ENCODE measurements at places on chromosomes 5 and 9. TPM values are rescaled to one million over a fixed set of nuclear protein-coding genes. Genes with fewer than 3 reads are reported as not detected.

DNA sequence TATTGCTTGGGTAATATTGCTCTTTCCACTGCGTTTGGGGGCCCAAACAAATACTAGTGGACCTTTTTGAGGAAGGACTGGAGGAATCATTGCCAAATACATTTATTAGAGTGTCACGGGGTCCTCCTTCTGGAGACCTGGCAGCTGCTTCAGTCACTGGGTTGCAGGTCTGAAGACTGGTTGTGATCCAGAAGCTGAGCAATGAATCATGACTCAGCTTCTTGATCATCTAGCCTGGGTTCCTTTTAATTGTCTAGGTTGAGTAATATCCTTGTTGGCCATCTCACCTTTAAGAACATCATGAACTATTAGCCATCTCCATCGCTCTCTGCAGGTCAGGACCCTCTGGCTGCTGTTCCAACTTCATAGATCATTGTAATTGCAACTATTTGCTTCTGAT, 15.4 kb upstream of the UBAP1 start:
- no peak for DNase-seq

DNA sequence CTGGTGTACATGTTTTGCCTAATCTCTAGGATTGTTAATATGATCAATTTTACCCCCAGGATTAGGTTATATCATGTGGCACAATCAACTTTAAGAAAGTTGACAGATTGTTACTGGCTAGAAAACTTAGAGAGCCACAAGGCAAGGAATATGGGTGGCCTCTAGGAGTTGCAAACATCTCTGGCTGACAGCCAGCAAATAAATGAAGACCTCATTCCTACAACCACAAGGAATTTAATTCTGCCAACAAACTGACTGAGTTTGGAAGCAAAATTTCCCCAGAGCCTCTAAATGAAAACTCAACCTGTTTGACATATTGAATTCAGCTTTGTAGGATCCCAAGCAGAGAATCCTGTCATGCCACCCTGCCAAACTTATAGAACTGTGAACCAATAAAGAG, 196.4 kb upstream of the PTGER4 start:
- peak; percentile 13 for DNase-seq

DNA sequence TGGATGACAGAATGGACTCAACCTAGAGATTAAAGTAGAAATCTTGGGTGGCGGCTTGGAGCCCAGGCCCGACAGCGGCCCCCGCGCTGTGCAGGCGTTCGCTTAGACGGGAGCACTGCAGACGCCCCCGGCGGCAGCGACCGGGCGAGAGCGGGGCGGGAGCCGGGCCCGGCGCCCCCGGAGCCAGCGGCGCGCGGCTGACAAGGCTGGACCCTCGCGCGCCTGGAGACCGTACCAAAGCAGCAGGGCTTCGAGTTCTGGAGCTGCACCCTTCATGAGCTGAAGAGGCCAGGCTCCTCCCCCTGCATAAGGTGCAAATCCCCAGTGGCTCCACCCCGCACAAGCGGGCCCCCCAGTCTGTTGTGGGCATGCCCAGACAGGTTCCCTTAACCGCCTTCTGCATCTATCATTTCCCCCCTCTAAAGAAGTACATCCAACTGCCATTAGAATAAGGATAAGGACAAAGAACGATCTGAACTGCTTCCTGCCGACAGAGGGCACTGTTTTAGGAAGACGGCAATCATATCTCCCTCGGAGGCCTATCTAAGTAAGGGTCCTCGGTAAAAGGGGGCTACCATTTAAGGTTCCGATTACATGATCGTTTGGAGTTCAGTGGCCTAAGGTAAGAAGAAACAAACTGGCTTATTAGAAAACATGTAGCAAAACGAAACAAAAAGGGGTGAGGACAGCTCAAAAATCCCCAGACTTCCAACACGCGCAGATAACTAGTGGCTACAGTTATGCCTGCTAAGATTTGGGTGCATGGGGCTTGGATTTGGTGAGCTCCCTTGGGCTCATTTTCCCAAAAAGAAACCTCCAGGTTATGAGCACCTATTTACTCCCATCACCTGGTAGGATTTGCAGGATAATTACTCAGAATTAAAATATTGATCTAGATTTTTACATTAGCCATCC, 66.3 kb downstream of the RGMB start:
- peak; percentile 30 for DNase-seq

DNA sequence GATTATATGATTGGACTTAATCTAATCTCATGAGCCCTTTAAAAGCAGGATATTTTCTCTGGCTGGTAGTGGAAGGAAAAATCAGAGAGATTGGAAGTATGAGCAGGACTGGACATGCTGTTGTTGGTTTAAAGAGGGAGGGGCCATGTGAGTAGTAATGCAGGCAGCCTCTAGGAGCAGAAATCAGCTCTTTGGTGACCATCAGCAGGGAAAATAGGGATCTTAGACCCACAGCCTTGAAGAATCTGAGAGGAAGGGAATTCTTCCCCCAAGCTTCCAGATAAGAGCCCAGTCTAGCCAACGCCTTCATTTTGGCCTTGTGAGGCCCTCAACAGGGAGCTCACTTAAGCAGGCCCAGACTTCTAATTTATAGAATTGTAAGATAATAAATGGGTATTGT, 9.5 kb downstream of the SH3GL2 start:
- no peak for DNase-seq

DNA sequence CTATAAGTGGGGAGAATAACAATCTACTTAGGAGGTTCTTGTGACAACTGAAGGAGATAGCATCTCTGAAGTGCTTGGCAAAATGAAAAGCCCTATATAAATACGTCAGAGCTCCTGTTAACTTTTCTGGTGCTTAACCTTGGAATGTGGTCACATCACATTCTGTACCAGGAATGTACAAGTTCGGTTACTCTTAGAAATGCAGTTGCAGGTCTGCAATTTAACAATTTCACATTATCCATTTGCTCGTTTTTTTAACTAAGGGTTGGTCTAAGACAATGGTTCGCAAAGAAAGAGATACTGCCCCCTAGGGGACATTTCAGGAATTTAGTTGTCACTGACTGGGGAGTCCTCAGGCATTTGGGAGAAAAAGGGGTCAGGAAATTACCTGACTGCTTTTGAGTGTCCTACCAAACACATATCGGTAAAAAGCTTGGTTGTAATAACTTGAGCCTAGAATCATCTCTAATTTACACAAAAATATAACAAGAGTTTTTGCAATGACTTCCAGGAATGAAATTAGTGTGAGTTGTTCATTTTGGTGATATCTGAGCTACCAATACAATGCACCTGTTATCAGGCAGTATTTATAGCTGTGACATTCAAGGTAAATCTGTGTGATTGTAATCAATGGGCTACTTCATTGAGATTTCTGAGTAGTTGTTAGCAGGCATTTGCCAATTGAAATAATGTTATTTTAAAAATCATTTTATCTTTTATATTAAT, 5.4 kb upstream of the HBEGF start:
- DNase-seq = peak; percentile 77

- no peak for DNase-seq
These were observed 136.4 kb downstream of the KDM4C start for GRCh38 chr9:6894135-6894534.

GRCh38 chr5:98482321-98483300, 290.9 kb upstream of the RGMB start:
- no peak for DNase-seq

DNA sequence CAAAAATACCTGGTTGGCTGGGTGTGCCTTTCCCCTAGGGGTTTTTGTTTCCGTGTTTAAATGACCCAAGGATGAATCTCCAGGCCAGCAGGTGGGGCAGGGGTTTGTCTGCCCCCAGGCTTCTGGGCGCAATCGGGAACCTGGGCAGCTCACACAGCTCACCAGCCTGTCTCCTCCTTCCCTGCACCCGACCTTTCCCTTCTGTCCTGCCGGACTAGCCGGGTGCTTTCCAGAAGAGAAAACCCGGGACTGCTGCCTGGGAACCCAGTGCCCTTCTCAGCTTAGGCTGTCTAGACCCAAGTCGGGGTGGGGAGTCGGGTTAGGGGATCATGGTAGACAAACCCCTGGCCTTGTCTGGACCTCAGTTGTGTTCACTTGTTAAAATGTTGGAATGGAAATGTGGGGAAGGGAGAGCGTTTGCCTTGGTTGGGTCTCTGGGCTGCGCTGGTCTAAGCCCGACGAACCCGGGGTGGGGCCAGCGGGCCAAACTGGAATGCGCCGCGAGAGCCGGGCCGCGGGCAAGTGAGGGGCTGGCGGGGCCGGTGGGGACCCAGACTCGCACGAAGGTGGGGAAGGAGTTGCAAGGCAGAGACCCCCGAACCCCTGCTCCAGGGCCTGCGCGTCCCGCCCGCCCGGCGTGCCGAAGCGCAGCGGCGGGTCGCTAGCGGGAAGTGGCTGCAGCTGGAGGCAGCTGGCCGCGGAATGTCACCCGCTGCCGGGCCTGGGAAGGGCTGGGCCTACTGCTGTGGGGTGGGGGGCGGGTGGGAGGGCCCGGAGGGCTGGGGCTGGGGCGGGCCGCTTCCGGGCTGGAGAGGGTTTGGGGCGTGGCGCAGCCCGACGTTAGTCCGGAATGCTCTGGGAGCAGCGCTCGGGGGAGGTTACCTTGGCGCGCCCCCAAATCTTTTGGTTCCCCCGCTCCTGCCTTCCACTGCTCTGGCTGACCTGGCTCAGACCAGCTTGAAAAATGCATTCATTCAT, 84.6 kb downstream of the DAB2IP start:
- DNase-seq = peak; percentile 47

- no peak for DNase-seq
These were observed 6.8 kb downstream of the RPL12 start for GRCh38 chr9:127444283-127444920.

DNA sequence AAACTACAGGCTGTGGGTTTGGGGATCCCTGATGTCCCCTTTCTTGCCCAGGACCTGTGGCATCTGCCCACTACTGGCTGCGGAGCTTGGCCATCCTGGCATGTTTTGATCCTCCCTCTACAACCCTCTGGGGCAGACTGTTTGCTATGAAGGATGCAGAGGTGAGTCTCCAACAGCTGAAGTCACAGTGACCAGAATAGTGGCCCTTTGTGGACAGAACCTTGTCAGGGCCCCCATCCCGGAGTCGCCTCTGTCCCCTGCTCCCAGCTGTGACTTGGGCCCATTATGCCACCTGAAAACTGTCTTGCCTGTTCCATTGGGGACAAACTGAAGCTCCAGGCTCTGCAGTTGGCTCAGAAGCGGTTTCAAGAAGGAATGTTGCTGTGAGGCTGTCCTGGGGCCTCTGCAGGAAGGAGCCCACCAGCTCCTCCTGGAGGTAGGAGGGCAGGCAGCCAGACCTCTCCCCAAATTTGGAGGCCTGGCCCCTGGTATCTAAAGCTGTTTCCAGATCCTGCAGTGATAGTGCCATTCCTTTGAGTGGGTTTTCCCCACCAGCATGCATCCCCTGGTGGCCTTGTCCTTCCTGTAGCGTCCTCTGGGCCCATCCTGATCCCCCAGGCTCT, 93.3 kb downstream of the BARX1 start:
- DNase-seq = no peak

GRCh38 chr9:130020618-130021017, 22.4 kb downstream of the FNBP1 start:
- DNase-seq = peak; percentile 18

GRCh38 chr5:139417214-139417613, 13.3 kb upstream of the SPATA24 start:
- DNase-seq = peak; percentile 53

DNA sequence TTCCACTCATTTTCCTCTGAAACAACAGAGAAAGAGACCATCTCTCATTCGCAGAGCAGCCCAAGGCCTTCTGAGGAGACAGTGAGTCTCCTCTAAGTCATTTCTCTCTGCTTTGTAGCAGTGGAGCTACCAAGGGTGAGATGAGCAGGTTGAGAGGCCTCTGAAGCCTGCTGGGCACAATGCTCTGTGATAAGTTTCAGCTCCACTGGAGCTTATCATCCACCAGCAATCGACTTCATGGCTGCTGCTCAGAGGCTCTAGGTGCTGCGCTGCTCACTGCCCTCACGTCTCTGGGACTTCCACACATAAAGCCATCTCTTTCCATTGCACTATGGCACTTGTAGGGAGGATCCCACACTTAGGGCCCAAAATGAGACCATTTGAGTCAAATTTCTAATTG, 96.3 kb downstream of the CMYA5 start:
- DNase-seq = no peak

- no peak for DNase-seq
These were observed 45.8 kb downstream of the MEIKIN start for GRCh38 chr5:131899686-131900085.

DNA sequence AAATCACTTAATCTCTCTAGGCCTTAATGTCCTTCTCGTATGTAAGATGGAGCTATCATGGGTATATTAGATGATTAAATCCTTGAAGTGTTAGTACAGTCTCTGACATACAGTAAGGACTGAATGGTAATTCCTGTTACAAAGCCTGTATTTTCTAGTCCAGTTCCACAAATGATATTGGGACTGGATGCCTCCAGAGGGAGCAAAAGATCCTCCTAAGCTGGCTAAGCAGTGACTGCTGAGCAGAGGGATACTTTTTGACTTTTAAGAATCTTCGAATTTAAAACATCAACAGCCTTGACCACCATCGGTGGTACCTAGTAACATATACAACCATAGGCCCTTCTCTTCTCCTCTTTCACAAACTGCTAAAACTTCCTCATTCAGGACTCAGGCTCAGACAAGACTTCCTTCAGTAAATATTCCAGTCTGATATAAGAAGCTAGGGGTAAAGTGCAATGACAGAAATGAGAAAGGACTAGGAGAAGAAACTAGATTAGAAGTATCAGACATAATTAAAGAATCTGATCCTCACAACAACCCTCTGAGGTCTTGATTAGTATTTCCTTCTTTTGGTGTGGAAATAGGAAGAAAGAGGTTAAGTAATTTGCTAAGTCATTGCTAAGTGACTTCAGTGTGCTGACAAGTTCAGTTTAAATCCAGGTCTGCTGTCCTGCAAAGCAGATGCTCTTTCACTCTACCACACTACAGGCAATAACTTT, 13.9 kb downstream of the PTAR1 start:
- DNase-seq = peak; percentile 46

DNA sequence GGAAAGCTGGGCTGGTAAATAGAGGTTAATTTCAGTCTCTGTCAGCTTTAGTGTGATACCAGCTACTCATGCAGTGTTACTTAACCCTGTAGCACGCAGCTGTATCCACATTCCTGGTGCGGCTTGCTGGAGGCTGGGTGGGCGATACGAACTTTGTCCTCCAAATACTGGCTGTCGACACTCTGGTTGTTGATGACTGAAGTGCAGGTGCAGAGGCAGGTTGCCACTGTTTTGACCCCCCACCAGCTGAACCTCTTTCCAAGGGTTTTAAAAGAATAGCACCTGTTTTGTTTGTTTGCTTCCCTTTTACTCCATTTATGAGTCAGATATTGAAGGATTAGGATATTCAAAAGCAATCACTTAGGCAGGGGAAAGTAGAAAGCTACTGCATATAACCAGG, 4.4 kb upstream of the RABGAP1 start:
- DNase-seq = no peak

GRCh38 chr9:124009531-124010217, 1.9 kb upstream of the LHX2 start:
- DNase-seq = no peak

Gene MAP1B
- total RNA-seq = 83.4 TPM

Gene KIF20A
- 23.8 TPM for total RNA-seq

Gene C9
- total RNA-seq = under 0.01 TPM

Gene SUSD3
- 4.6 TPM for total RNA-seq

Gene SH2D3C
- total RNA-seq = not detected

Gene BAAT
- total RNA-seq = not detected

Gene PCDHA9
- 0.26 TPM for total RNA-seq

Gene IRX2
- total RNA-seq = 0.33 TPM

Gene ENHO
- total RNA-seq = under 0.01 TPM
